HCT116 (cell line): ENCODE measurements at places on chromosomes 13 and 19. TPM values are rescaled to one million over a fixed set of nuclear protein-coding genes. Genes with fewer than 3 reads are reported as not detected.

The TTC9B gene
- total RNA-seq, result 1.7 TPM

GRCh38 chr19:42250183-42250665 is 4.7 kb downstream of the ERF start:
- no peaks in the 10 kb centered on the region; the same call in 1 of the 2 replicates for H3K36me3 ChIP-seq
- no peak overlapping the region for H3K4me3 ChIP-seq
- peak overlapping the region; percentile 33; the same call in 1 of the 2 replicates for H3K27ac ChIP-seq
- no peaks in the 10 kb centered on the region for H3K27me3 ChIP-seq

The SMIM44 gene
- total RNA-seq, result not detected

- no peak for DNase-seq
- no peak overlapping the region for H3K4me3 ChIP-seq
- no peak overlapping the region for H3K27ac ChIP-seq
- no peaks in the 10 kb centered on the region for H3K27me3 ChIP-seq
- no peaks in the 10 kb centered on the region for H3K36me3 ChIP-seq
Measured at GRCh38 chr19:50536662-50537305, 23.1 kb upstream of the ASPDH start.

DNA sequence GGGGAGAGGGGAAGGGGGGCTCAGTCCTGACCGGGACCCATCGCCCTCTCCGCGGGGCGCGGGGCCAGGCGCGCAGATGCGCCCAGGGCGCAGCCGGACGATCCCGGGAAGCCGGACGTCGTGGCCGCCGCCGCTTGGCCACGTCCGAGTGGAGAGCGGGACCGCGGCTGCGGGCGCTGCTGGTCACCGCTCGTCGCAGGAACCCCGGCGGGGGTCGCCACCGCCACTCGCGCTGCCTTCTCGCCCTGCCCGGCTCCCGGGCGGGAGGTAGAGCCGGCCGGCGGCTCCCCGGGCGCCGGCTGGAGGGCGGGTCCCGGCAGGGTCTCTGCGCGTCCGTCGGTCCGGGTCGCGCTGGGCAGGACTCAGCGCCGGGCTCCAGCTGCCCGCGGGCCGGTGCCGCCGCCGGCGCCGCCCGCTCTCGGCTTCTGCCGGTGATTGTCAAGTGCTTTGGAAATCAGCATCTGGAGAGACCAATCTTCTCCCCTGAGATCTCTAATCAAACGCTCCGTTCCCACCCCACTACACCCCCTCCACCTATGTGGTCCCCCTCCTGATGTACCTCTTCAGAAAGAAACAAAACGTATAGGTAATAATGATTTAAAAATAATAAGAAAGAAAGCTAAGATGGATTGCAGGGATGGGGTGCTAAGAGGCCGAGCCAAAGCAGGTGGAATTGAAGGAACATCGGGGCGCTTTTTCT is 464.4 kb downstream of the ITGBL1 start:
- H3K27me3 ChIP-seq, result no peaks in the 10 kb centered on the region
- no peak for DNase-seq
- no peaks in the 10 kb centered on the region for H3K4me1 ChIP-seq
- H3K36me3 ChIP-seq, result no peaks in the 10 kb centered on the region

GRCh38 chr13:51000571-51001260 is 91.1 kb downstream of the RNASEH2B start:
- no peaks in the 10 kb centered on the region for H3K27me3 ChIP-seq
- H3K4me3 ChIP-seq, result no peak overlapping the region
- H3K27ac ChIP-seq, result no peak overlapping the region
- H3K36me3 ChIP-seq, result no peaks in the 10 kb centered on the region
- H3K4me1 ChIP-seq, result no peaks in the 10 kb centered on the region

The OSCAR gene
- 0.59 TPM for total RNA-seq

DNA sequence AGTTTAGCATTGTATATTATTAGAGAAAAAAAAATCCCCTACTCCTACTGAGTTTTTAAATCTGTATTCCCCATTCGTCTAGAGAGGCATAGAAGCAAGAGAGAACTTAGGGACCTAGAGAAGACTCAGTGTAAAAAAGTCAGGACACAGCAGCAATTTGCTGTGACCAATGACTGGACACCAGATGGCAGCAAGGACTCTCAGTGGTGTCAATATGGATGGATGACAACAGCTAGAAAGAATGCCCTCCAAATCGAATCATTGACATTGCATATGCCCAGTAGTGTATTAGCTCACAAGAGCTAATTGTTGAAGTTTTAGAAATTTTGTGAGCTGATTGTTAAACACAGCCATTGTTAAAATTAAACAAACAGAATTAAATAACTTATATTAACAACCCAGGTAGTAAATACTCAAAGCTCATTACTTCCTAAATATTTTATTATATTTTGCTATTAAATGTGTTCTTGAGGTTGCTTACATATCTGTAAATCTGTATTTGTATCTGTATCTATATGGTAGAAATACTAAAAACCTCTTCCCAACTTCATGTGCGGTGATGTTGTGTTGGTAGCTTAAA is 43.9 kb downstream of the SIAH3 start:
- H3K27ac ChIP-seq, result no peak overlapping the region
- H3K4me1 ChIP-seq, result no peaks in the 10 kb centered on the region
- no peaks in the 10 kb centered on the region for H3K27me3 ChIP-seq
- DNase-seq, result peak; percentile 62

- no peak for DNase-seq
- no peaks in the 10 kb centered on the region for H3K27me3 ChIP-seq
- peaks cover 11% of the 10 kb centered on the region for H3K4me1 ChIP-seq
- H3K36me3 ChIP-seq, result 0 out of 2 replicates have a peak, but pooled peaks cover 4% of the 10 kb centered on the region
- H3K4me3 ChIP-seq, result no peak overlapping the region
Measured at GRCh38 chr19:32676895-32677359, 1.3 kb downstream of the RGS9BP start.

GRCh38 chr13:73825143-73825542 is 309.1 kb downstream of the KLF12 start:
- no peak overlapping the region for H3K27ac ChIP-seq
- no peaks in the 10 kb centered on the region for H3K4me1 ChIP-seq
- H3K4me3 ChIP-seq, result no peak overlapping the region

DNA sequence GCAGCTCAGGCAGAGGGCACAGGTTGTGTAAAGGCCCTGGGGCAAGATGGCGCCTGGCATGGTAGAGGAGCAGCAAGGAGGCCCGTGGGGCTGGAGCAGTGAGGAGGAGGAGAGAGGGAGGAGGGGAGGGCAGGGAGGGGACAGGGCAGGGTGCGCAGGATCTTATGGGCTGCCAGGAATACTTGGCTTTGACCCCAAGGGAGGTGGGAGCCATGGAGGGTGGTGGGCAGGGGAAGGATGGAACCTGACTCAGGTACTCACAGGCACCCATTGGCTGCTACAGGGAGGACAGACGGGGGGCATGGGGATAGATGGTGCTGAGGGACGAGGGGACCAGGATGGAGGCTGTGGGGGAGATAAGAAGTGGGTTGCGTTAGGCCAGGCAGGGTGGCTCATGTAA is 3.3 kb downstream of the TNFAIP8L1 start:
- no peak for DNase-seq
- no peaks in the 10 kb centered on the region for H3K27me3 ChIP-seq
- H3K4me1 ChIP-seq, result peaks cover 17% of the 10 kb centered on the region
- H3K4me3 ChIP-seq, result no peak overlapping the region
- H3K36me3 ChIP-seq, result 0 out of 2 replicates have a peak, but pooled peaks cover 3% of the 10 kb centered on the region
- H3K27ac ChIP-seq, result no peak overlapping the region

The MCF2L gene
- 19.3 TPM for total RNA-seq

GRCh38 chr13:41641961-41642360 is 184.6 kb downstream of the RGCC start:
- no peak for DNase-seq
- no peaks in the 10 kb centered on the region for H3K27me3 ChIP-seq
- no peak overlapping the region for H3K27ac ChIP-seq
- no peak overlapping the region for H3K4me3 ChIP-seq

DNA sequence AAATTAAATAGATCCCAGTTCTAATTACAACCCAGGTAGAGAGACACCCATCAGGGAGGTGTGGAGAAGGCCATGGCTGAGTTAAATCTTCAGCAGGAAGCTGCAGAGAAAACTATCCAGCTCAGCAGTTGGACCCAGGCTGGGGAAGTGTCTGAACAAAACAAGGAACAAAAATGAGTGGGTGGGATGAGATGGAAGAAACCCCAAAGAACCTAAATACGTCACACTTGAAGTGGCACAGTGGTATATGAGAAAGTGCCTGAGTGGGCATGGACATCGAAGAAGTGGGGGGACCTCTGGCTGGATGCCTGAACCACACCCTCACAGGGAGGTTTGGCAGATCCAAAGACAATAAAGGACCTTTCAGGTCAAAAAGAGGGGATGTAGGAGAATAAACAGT is 3.5 kb upstream of the EPHX3 start:
- no peak overlapping the region for H3K4me3 ChIP-seq
- no peaks in the 10 kb centered on the region for H3K4me1 ChIP-seq
- H3K36me3 ChIP-seq, result no peaks in the 10 kb centered on the region
- H3K27ac ChIP-seq, result no peak overlapping the region
- DNase-seq, result no peak
- H3K27me3 ChIP-seq, result no peaks in the 10 kb centered on the region

- H3K27me3 ChIP-seq, result no peaks in the 10 kb centered on the region
- peaks cover 9% of the 10 kb centered on the region; the same call in 1 of the 2 replicates for H3K4me1 ChIP-seq
- no peaks in the 10 kb centered on the region for H3K36me3 ChIP-seq
- no peak for DNase-seq
- no peak overlapping the region for H3K4me3 ChIP-seq
- H3K27ac ChIP-seq, result no peak overlapping the region
Measured at GRCh38 chr19:48206397-48207093, 36.1 kb downstream of the ZSWIM9 start.

- H3K36me3 ChIP-seq, result no peaks in the 10 kb centered on the region
- no peak overlapping the region for H3K27ac ChIP-seq
- H3K4me1 ChIP-seq, result no peaks in the 10 kb centered on the region
- peaks cover 17% of the 10 kb centered on the region for H3K27me3 ChIP-seq
- DNase-seq, result no peak
Measured at GRCh38 chr19:6891761-6892385, 4.5 kb downstream of the ADGRE1 start.

DNA sequence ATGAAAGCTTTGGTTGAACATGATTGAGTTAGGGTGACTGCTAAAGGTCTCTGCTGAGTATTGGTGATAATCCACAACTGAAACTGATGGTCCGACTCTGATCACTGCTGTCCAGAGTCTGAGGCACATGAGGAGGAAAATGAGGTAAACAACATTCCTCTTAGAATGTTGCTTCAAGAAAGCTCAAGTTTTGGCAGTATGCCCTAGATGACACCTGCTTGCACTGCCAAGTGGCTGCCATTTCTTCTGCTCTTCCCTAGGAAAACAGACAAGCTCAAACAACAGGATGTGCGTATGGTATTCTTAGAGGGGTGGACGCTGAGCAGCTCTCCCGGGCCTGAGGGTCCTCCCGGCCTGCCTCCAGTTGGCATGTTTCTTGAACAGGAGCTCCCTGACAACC is 15.2 kb upstream of the MTIF3 start:
- no peak for DNase-seq
- H3K4me1 ChIP-seq, result no peaks in the 10 kb centered on the region
- H3K27ac ChIP-seq, result no peak overlapping the region
- H3K4me3 ChIP-seq, result no peak overlapping the region
- no peaks in the 10 kb centered on the region for H3K36me3 ChIP-seq

The CEACAM19 gene
- 4.0 TPM for total RNA-seq

- DNase-seq, result no peak
- H3K4me3 ChIP-seq, result no peak overlapping the region
- no peak overlapping the region for H3K27ac ChIP-seq
- peaks cover 9% of the 10 kb centered on the region; the same call in 1 of the 2 replicates for H3K4me1 ChIP-seq
Measured at GRCh38 chr13:27956576-27957300, 12.4 kb downstream of the CDX2 start.

- H3K36me3 ChIP-seq, result no peaks in the 10 kb centered on the region
- no peaks in the 10 kb centered on the region for H3K27me3 ChIP-seq
- H3K4me1 ChIP-seq, result peaks cover 11% of the 10 kb centered on the region; the same call in 1 of the 2 replicates
- DNase-seq, result no peak
- no peak overlapping the region for H3K4me3 ChIP-seq
Measured at GRCh38 chr19:7848779-7849457, 18.9 kb downstream of the EVI5L start.

- no peak overlapping the region for H3K27ac ChIP-seq
- no peak overlapping the region for H3K4me3 ChIP-seq
- peak; percentile 37 for DNase-seq
- H3K36me3 ChIP-seq, result no peaks in the 10 kb centered on the region
Measured at GRCh38 chr19:41641879-41642485, 15.1 kb upstream of the CEACAM4 start.

DNA sequence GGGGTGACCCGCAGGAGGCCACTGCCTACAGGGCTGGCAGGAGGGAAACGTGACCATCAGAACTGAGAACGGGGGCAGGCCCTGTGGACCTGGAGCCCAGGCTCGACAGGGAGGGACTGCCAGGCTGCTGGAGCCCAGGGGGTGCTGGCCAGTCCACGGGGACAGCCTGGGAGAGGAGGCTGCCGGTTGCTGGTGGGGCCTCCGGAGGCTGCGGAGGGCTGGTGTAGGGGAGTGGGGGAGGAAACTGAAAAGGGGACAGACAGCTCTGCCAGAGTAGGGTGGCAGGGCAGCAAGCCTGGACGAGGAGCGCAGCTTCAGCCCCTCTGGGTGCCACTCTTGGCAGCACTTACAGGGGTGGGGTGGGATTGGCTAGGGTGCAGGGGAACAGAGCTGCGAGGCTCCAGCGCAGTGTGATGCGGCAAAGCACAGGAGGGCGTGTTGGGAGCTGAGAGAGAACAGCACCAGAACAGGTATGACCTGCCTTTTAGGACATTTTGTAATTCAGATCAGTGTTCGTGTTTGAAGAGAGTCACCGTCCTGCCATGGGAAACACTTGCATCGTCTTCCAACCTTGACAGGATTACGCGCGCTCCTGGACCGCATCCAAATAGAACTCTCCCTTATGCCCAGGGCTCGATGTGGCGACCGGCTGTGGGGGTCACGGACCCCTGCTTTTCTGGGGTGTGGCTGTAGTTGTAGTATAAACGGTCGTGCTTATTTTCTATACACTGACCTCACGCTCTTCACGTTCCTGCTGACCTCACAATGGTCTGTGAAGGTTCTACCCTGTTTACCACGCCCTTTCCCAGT is 19.9 kb upstream of the ARHGEF7 start:
- no peaks in the 10 kb centered on the region for H3K4me1 ChIP-seq
- peaks cover 40% of the 10 kb centered on the region for H3K27me3 ChIP-seq

DNA sequence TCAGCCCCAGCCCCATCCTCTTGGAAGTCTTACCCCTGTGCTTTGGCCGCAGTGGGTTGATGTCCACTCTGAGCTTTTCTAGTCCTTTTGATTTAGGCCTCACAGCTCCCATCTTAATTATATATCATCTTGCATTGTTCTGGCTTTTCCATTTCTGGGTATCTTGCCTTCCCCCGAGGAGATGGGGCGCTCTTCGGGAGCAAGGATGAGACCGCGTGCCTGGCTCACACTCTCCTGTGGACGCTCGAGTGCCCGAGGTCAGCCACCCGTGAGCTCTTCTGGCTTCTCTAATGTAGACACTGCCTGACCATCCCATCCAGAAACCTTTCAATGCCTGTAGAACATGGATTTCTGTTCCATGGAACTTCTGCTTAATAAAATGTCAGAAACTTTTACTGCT is 53.5 kb upstream of the GPR183 start:
- no peaks in the 10 kb centered on the region for H3K4me1 ChIP-seq
- no peaks in the 10 kb centered on the region for H3K27me3 ChIP-seq
- DNase-seq, result no peak
- no peak overlapping the region for H3K4me3 ChIP-seq
- H3K36me3 ChIP-seq, result 0 out of 2 replicates have a peak, but pooled peaks cover 9% of the 10 kb centered on the region

GRCh38 chr19:3773814-3774515 is 1.9 kb upstream of the RAX2 start:
- no peak for DNase-seq
- H3K4me3 ChIP-seq, result no peak overlapping the region
- no peak overlapping the region for H3K27ac ChIP-seq
- no peaks in the 10 kb centered on the region for H3K4me1 ChIP-seq
